ENCODE measurements at places on chromosomes 16 and 17. TPM values are rescaled to one million over a fixed set of nuclear protein-coding genes. Genes with fewer than 3 reads are reported as not detected.

The GCGR gene
- total RNA-seq, result 0.47 TPM

The IRF8 gene
- total RNA-seq, result 0.59 TPM

The CLEC10A gene
- total RNA-seq, result not detected

The IRX6 gene
- total RNA-seq, result not detected

The TLCD2 gene
- total RNA-seq, result 1.8 TPM

The CHST4 gene
- not detected for total RNA-seq

The TMEM106A gene
- total RNA-seq, result 0.84 TPM

The EFCAB13 gene
- 1.8 TPM for total RNA-seq

The P2RX1 gene
- not detected for total RNA-seq

The NHERF2 gene
- total RNA-seq, result 63.3 TPM

The HOXB7 gene
- total RNA-seq, result 31.7 TPM

The VAT1L gene
- total RNA-seq, result not detected

The RNF157 gene
- total RNA-seq, result 11.2 TPM

The NXN gene
- 24.8 TPM for total RNA-seq

The LUC7L gene
- total RNA-seq, result 46.2 TPM

The PRR29 gene
- 0.75 TPM for total RNA-seq

The C1QTNF1 gene
- 45.9 TPM for total RNA-seq

The ELMO3 gene
- 1.1 TPM for total RNA-seq

The SLC12A3 gene
- total RNA-seq, result not detected

The UBALD1 gene
- total RNA-seq, result 36.7 TPM

The HP gene
- not detected for total RNA-seq

The HBZ gene
- total RNA-seq, result 0.23 TPM

The SYCE1L gene
- 2.5 TPM for total RNA-seq

The LRRC37A gene
- 0.99 TPM for total RNA-seq

The PIGL gene
- total RNA-seq, result 17.5 TPM

The TNK1 gene
- 1.7 TPM for total RNA-seq

Data from A549 treated with Hydrocortisone at 1 μM for 4 hours (cell line).